Stimulated activated CD8-positive, alpha-beta memory T cell treated with anti-CD3 and anti-CD28 coated beads, Interleukin-4, amount 100 ng/mL, for 1 hour (primary cell): ENCODE measurements at places on chromosomes 6 and 20.

DNA sequence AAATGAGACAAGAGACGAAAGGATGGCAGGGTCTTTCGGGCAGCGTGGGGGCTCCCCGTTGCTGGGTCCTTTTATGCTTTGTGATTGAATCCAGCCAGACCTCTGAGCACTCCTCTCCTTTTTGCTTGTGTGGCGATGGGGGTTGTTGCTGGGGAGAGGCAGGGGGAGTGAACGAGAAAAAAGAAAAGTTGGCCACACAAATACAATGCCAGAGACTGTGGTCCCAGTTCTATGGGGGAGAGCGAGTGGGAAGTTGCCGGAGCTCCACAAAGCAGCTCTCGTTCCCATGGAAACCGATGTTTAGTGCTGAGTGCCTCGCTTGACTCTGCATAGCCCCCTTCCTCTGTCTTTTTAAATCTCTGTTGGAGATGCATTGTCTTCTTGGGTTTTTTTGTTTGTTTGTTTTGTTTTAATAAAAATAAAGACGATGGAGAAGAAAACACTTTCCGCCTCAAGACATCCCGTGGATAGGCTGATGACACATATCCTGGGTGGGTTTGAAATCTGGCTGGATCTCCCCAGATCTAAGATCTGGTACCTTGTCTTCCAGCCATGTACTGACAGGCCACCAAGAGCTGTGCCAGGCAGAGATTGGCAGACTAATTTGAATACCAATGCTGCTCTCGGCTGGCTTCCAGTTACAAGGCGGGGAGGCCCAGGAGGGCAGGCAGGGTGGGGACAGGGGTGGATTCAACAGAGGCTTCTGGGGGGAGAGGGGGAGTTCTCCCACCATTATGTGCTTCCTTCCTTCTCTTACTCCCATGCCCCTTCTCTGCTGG, 529.3 kb downstream of the QKI start:
- DNase-seq, result no peak

- DNase-seq, result no peak
These were observed 20.7 kb upstream of the DST start for GRCh38 chr6:56663344-56663743.

GRCh38 chr20:62651285-62652021, 9.2 kb downstream of the SLCO4A1 start:
- peak; percentile 67 for DNase-seq

GRCh38 chr6:6683969-6684833, 95.7 kb downstream of the LY86 start:
- DNase-seq, result no peak

- no peak for DNase-seq
These were observed 146.9 kb downstream of the PHACTR3 start for GRCh38 chr20:59751075-59751711.

- DNase-seq, result no peak
These were observed 398.4 kb downstream of the TBC1D32 start for GRCh38 chr6:120935908-120936307.

- no peak for DNase-seq
These were observed 81.0 kb upstream of the FOXQ1 start for GRCh38 chr6:1230689-1231605.

DNA sequence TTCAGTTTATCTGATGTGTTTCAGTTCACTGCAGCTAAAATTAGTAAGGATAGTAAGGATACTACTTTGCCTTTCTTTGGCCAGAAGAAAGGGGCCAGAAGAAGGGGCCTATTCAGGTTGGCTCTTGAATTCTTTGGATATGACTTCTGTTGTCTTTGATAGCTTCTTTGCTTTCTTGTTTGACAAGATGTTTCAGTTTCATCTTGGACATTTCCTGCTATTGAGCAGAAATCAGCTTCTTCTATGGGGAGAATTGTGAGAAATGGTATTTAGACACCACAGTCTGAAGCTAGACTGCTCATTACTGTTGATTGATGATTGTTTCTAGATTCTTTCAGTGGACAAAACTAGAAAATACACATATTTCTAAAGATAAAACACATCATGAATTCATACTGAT, 23.2 kb downstream of the L3MBTL3 start:
- no peak for DNase-seq

DNA sequence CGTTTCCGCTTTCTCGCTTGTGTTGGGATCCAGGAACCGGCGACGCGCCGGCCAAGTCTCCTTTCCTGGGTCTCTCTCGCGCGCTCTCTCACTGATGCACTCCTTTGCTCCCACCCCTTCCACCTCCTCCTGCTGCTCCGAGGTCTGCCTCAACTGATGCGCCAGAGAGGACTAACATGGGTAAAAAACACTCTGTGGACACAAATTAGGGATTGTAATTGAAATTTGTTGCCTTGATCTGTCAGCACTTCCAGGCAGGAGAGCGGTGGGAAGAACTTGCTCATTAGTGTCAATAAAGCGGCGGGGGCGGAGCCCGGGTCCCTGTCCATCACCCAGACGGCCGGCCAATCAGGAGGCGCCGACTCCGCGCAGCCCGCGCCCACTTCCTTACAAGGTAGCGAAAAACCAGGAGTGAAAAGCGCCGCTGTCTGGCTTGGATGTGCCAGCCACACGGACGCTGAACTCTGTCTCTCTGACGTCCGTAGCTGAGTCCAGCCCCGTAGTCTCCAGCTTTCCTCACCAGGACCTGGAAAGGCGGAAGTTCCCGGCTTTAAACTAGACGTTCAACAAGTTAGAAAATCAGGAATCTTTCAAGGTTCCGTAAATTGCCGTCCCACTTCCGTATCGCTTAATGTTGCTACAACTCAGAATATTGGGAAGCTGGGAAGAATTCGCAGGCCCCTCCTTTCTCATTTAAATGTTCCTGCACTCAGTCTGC, at the start of gene TBX18:
Gene TBX18 (minus strand): TSS at position 267 of the 718 bp plus-strand sequence. CDS start 417 bp downstream, outside the sequence.
- DNase-seq, result no peak

DNA sequence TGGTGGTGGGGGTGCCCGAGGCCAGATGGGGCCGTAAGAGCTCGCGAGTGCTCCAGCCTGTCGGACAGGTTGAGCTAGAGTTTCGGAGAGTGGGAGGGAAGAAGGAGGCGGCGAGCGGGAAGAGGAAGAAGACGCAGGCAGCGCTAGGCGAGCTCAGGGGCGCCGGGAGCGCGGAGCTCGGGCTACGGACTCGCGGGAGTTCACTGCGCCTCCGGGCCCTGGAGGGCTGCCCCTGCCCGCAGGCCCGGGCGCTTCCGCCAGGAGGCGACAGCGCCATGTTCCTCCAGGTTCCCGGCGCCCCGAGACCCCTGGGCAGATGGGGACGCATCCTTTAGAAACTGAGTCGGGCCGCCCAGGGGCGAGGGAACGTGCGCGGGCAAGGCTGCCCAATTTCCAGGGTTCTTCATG, 984 bp downstream of the TFAP2C start:
- DNase-seq, result no peak

DNA sequence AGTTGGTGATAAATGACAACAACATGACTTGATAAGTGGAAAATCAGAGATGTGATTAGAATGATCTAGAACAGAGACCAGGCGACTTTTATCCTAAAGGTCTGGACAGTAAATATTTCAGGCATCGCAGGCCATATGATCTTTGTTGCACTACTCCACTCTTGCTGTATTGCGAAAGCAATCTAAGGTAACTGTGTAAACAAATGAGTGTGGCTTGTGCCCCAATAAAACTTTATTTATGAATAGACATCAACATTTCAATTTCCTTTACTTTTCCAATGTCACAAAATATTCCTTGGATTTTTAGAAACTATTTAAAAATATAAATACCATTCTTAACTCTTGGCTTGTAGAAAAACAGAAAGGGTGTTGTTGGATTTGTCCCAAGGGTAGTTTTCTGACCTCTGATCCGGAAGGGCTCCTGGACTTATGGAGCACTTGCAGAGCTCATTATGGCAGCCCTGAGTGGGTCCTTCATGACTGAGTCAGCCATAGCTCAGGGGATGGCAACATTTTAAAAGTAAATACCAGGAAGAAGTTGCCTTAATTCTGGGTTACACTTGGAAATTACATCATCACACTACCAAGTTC, 34.5 kb downstream of the IL20RA start:
- DNase-seq, result no peak

GRCh38 chr6:154598399-154598798, 87.9 kb upstream of the CNKSR3 start:
- DNase-seq, result no peak

DNA sequence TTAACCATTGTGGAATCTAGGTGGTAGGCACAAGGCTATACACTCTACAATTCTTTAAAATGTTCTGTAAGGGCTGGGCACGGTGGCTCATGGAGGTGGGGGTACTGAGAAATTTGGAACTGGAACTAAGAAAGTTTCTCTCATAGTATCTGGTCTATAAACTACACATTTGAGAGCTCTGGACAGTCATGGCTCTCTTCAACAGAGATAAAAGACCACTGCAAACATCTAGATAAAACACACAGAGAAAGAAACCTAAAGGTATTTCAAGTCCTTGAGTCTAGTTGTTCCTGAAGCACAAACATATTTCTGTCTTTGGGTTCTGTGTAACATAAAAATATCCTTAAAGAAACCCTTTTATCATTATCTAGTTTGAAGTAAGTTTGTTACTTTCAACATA, 35.2 kb downstream of the ILRUN start:
- no peak for DNase-seq

DNA sequence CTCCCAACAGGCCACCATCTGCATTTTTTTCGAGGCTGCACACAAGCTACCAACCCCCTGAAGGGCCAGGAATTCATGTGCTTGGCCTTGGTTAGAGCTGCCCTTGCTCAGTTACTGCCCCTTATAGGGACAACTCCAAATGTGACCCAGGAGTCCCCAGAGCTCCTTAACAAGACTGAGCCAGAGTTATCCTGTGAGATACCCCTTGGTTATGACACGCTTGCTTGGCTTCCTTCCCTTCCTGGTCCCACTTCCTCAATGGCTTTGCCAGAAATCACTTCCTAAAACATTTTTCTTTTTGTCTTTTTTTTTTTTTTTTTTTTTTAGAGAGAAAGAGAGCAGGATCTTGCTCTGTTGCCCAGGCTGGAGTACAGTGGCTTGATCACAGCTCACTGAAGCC, 8.9 kb downstream of the TREM1 start:
- DNase-seq, result no peak

- no peak for DNase-seq
These were observed 18.5 kb downstream of the POM121L2 start for GRCh38 chr6:27293436-27294098.

DNA sequence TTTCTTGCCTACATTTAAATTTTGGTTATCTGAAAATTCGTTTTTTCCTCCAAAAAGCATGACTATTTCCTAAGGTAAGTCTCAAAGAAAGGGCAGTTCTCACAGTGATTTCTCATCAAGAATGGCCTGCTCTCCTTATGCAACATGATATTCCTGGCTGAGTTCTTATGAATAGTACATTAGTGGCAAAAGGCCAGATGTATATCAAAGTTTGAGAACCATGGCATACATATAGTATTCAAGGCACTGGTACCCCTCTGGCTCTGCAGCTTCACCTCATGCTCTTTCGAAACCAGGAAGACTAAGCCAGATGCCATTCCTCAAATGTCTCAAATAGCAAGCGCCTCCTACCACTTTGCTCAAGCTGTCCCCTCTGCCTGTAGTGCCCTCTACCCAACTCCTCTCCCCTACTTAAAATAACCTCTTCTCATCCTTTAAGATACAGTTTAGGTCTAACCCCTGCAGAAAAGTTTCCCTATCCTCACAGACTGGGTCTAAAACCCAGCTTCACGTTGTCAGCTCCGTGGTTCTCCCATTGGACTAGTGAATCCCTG, 280.3 kb downstream of the HACE1 start:
- no peak for DNase-seq

- no peak for DNase-seq
These were observed 127.0 kb upstream of the MAN1A1 start for GRCh38 chr6:119476554-119476953.

DNA sequence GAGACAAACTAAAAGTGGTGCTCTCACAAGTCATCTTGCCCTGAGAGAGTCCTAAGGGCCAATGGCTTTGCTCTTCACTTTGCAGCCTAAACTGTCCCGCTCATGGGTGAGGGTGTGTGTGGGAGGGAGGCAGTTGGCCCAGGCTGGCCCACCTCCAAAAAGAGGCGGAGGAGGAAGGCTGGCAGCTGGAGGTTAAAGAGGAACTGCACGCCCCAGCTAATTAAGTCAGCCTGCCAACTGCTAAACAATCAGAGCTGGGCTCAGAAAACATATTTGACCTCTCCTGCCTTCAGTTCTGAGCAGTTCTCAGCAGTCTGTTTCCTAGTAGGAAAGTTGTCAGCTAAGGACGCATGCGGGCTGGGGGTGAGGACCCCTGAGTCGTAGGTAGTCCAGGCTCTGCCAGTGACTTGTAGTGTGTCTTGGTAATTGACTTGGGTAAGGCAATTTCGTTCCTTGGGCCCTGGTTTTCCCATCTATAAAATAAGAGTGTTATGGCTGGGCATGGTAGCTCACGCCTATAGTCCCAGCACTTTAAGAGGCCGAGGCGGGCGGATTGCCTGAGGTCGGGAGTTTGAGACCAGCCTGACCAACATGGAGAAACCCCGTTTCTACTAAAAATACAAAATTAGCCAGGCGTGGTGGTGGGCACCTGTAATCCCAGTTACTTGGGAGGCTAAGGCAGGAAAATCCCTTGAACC, 17.0 kb downstream of the GSS start:
- no peak for DNase-seq

DNA sequence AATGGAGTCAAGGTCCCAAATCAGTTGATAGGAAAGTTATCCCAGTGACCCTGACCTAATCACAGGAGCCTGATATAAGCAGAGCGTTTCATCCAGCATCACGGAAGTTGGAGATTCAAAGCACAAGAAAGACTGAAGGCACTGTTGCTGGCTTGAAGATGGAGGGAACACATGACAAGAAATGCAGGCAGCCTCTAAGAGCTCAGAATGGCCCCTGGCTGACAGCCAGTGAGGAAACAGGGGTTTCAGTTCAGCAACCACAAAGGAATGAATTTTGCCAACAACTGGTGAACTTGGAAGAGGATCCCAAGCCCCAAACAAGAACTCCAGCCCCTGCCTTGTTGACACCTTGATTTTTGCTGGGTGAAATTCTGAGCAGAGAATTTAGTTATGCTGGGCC, 778.5 kb downstream of the MAFB start:
- no peak for DNase-seq
